ENCODE measurements at places on chromosomes 2 and 18.

GRCh38 chr2:98839292-98839691 lies 96.7 kb downstream of the CRACDL start:
- DNase-seq: no peak

- DNase-seq: no peak
Measured at GRCh38 chr18:62457877-62458276, 64.9 kb upstream of the ZCCHC2 start.

- no peak for DNase-seq
Measured at GRCh38 chr18:63257453-63257852, 62.1 kb downstream of the BCL2 start.

DNA sequence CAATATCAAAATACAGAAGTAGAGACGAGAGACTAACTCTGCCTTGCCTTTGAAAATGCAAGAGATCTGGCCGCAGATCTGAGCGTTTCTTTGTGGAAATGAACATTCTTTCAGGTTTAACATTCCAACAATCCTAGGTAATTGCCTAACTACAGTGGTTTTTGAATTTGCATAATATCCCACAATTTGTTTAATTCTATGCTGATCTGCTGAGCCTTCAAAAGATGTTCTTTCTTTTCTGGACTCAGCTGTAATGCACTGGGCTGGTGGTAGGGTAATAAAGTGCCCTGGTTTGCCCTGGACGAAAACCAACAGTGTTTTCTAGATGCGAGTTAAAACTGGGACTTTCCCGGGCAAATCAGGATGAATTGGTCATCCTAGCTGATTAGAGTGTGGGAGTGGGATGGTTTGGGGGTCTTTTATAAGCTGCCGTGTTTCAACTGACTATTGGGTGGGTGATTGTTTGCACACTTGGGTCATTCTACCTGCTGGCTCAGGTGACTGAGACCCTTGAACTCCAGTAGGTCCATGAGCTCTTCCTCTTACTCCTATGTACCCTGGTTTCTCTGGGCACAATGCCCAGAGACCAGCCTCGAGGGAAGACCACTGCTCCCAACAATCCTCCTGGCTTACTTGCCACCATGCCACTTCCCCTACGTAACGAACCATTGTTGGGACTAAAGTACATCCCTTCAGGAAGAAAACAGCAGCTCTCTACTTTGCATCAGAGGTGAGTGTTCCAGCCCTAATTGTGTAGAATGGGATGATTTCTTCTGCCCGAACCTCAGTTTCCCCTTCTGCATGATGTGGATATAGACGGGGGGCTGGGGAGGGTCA lies 3.4 kb upstream of the PAX8 start:
- no peak for DNase-seq

DNA sequence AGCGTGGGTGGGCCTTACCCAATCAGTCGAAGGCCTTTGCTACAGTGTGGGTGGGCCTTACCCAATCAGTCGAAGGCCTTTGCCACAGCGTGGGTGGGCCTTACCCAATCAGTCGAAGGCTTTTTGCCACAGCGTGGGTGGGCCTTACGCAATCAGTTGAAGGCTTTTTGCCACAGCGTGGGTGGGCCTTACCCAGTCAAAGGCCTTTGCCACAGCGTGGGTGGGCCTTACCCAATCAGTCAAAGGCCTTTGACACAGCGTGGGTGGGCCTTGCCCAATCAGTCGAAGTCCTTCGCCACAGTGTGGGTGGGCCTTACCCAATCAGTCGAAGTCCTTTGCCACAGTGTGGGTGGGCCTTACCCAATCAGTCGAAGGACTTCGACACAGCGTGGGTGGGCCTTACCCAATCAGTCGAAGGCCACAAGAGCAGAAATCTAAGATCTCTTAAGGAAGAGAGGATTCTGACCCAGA lies 16.3 kb upstream of the GAL3ST2 start:
- no peak for DNase-seq

DNA sequence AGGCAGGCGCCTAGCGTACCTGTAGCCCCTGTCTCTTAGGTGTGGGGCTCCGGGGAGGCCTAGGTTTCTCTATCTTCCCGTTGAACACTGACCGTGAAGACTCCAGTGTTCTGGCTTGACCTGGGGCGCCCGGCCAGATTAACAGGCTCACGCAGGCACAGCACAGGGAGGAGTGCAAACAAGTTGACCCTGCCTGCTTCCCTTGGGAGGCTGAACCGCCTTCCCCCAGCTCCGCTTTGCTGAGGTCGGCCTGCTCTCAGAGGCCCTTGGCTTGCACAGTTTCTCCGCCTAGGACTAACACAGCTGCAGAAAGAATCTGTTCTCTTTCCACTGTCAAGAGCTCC lies 567 bp downstream of the PCYOX1 start:
- DNase-seq: no peak

DNA sequence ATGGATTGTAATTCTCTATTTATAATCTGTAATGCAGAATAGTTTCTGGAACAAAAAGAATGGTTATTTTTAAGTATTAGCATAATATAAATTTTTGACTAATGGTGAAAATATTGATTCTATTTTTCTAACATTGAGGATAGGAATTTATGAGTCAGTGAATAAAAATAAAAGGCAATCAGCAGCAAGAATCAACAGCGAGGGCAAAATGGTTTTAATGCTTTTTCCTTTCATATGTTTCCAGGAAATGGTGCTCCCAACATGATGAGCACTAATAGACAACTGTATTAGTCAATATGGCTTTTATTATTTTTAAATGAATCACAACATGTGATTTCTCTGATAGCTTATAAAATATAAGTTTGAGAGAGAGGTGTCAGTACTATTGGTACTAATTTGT lies 90.7 kb upstream of the TFPI start:
- no peak for DNase-seq

GRCh38 chr2:134845719-134846118 lies 7.3 kb downstream of the ACMSD start:
- DNase-seq: no peak

DNA sequence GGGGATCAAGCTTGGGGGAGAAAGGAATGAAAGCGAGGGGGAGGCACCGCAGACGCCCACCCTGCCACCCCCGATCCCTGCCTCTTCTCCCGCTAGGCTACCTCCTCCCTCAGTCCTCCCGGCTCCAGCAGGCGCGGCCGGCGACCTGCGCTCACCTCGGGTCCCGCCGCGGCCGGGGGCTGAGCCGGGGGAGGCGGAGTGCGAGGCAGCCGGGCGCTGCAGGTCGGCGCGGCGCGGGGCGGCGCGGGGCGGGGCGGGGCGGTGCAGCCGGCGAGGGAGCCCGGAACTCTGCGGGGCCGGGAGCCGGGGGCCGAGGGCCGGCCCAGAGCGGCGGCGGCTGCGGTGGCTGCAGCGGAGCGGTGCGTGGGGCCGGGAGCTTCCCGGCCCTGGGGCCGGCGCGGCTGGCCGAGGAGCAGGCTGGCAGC lies 477 bp downstream of the ACVR1 start:
- no peak for DNase-seq

DNA sequence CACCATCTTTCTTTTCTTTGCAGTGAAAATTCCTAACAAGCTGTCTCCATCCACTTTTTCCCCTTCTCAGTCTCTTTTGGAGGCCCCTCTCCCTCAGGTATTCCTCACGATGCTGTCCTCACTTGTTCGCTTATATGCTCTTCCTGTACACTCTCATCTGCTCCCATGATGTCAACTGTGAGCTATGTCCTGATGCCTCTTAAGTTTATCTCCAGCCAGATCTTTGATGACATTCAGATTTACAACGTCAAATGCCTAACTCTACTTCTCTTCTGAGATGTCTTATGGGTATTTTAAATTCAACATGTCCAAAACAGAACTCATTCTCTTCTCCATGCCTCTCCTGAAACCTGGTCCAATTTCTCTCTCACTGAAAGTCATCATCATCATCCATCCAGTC lies 55.1 kb upstream of the SERTAD2 start:
- no peak for DNase-seq

- no peak for DNase-seq
Measured at GRCh38 chr18:31633392-31634330, 42.0 kb downstream of the TTR start.

GRCh38 chr2:176820371-176820932 lies 392.1 kb upstream of the HNRNPA3 start:
- DNase-seq: no peak

DNA sequence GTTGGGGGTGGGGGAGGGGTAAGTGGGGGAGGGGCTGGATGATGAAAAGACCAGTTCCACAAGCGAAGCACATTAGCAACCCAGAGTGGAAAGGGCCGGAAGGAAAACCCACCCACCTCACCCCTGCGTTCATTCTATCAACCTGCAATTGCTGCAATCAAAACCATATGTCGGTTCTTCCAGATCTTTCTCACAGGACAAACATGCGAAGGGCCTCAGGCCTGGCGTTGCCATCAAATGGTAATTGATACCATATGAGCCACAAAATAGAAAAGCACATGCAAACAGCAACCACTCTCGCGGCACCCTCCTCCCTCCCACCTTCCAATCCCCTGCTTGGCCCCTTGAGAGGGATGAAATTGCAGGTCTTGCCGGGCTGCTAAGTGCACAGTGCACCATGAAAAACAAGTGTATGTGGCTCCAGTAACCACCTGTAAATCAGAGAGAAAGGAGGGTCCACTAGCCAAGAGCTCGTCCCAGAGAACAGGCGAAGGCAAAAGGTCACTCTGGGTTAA lies 287.5 kb downstream of the TCF4 start:
- DNase-seq: no peak

DNA sequence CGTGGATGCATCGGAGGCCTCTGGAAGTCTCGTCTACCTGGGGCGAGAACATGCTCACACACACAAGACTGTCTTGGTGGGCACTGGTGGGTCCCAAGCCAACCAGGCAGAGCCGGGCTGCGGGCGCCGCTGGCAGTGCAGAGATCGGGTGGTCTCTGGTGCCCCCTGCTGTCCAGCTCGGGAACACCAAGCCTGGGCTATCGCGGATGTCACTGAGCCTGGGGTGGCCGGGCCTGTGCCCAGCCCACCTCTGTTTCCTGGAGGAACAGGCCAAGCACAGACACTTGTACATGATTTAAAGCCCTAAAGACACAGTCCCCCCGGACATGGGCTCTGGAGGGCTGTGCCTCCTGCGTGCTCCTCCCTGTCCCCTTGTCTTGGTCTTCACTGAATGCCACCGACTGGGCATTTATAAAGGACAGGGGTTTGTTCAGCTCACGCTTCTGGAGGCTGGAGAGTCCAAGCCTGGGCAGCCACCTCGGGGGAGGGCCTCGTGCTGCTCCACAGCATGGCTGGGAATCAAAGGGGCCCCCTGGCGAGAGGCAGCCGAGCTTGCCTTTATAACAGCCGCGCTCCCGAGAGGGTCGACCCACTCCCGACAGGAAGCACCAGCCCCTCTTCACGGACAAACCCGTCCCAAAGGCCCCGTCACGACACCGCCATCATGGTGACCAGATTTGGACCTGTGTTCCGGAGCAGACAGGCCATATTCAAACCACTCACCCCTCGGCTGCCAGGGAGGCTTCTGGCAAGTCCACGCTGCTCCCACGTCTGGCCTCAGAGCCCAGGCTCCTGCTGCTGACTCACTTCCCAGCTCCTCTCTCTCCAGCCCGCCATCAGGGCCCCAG lies 3.6 kb upstream of the OTOS start:
- DNase-seq: peak; percentile 66

DNA sequence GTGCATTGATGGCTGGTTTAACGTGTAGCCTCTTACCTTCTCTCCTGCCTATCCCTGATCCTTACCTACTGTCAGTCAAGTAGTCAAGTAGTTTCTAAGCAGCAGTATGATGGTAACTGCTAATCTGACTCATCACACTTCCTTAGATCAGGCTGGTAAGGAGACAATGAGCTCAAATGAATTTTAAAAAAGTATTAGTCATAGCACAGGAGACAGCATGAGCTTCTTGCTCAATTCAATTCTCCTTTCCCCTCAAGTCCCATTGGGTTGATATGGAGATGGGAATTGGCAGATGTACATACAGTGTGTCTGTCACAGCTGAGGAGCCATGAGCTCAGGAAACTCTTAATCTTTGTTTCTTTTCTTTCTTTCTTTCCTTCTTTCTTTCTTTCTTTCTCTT lies 799.7 kb downstream of the LRP1B start:
- no peak for DNase-seq

- DNase-seq: no peak
Measured at GRCh38 chr18:22005191-22005841, 164.1 kb upstream of the GATA6 start.

- DNase-seq: no peak
Measured at GRCh38 chr2:106537047-106537446, 49.9 kb downstream of the CD8B2 start.

GRCh38 chr2:230721712-230722111 lies 9.1 kb downstream of the CAB39 start:
- no peak for DNase-seq

DNA sequence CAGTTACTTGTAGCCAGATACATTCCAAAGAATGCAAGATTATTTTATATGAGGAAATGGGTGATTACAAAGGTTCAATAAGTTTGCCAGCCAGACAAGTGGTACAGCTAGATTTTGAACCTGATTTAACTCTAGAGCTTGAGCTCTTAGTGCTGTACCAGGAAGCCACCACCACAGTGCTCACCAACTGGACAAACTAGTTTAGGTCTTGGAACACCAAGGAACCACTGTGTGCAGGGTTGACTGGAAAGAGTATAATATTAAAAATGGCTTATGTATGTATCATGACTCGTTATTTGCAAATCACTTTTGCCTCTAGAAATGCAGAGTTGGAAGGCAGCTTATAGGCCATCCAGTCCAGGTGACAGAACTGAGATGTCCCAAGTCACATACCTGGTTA lies 177.2 kb downstream of the TXNL1 start:
- no peak for DNase-seq

DNA sequence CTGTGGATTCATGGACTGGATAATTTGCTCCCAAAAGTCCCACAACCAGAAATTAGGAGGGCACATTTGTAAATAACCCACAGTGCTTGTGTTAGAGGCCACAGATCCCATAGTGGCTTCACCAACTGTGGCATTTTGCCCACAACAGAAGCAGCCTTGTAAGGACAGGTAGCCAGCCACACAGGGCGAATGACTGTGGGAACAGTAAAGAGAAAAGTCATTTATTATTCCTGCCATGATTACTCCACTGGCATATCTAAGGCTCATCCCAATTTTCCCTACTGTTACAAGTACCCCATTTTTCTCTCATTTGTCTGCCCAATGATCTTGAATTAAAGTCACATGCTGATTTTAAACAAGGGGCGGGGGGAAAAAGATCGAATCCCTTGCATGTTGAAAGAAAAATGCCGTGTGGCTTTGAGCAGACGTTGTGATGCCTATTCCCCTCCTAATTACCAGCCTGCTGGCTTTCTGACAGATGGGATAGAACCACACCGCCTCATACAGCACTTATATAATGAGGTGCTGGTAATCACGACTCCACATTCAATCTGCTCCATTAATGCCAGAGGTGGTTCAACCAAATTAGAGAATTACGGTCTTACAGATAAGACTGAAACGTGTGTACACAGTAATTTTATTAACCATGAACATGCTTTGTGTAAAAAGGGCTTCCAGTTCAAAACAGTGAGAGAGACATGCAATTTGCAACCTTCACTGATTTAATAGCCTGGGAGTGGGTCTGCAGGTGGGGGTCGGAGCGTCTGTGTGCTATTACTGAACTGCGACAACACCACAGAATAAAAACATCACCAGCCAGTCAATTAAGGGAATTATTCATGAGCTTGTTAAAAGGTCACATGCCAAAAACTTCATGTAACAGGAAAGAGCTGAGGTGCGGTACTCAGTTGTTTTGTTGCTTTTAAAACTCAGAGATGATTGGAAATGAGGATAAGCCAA lies 196.0 kb downstream of the TMEM163 start:
- no peak for DNase-seq
